ENCODE measurements at places on chromosomes 6 and 20. TPM values are rescaled to one million over a fixed set of nuclear protein-coding genes. Genes with fewer than 3 reads are reported as not detected.

DNA sequence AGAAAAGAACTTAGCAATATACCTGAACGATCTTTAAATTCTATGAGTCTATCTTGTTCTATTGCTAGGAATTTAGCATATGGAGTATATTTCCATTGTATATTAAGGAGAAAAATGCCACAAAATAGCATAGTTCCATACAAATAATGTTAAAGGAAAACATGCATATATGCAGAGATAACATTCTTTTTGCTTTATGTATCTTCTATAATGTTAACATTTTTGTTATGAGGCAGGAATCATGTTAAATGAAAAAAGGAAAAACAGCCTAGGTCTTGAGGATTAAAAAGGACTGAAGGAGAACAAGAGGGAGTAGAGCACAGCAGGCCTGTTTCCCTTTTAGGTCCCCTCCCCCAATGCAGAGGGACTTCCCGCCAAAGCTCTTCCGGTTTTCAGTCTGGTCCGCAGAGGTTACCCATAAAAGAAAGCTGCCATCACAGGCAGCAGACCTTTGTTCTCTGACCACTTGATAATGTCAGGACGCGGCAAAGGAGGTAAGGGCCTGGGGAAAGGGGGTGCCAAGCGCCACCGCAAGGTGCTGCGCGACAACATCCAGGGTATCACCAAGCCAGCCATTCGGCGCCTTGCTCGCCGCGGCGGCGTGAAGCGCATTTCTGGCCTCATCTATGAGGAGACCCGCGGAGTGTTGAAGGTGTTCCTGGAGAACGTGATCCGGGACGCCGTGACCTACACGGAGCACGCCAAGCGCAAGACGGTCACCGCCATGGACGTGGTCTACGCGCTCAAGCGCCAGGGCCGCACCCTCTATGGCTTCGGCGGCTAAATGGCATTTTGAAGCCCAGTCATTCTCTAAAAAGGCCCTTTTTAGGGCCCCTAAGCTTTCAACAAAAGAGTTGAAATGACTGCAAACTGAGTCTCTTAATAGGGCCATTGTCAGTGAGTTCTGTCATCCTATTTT lies 108.4 kb upstream of the PRSS16 start:
- peak; percentile 75 for ATAC-seq

- ATAC-seq: no peak
Observed at GRCh38 chr6:151001387-151002056, 136.0 kb downstream of the MTHFD1L start.

- ATAC-seq: no peak
Observed at GRCh38 chr6:129901910-129902309, 40.8 kb upstream of the TMEM244 start.

DNA sequence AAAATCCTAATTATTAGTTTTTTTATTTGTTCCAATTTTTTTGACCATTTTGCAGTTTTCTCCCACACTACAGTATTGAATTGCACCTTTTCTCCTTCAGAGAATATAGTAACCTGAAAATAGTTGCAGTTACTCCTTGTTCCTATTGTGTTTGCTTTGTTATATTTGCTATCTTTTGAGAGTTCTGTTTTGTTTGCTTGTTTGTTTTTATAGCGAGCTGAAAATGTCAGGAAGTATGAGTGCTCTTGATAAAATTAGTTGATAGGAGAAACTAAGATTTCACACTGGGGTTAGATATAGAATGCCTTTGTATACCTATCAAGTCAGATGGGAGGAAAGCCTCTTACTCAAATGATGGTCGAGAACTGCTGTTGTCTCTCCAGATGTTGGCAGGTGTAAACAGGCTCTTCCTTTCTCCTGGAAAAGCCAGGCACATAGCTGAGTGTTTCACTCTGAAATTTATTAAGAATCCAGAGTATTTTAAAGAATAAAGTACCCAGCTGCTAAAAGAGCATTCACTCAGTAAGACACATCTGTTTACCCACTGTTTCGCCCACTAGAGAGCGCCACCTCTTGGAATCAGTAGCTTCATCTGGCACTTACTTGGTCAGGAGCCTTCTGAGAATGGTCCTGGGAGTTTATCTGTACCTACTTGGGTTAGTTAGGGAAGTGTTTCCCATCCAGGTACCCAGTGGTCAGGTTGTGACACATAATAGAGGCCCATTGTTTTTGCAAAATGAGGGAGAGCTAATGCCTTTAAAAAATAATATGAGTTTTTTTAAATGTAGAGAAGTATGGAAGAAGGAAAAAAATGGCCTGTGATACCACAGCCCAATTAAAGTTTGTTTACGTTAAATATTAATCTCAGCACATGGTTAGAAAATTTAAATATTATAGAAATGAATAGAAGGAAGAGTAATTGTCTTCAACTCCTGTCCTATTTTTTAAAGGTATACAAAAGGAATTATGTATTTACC lies 11.2 kb downstream of the NT5DC1 start:
- no peak for ATAC-seq

DNA sequence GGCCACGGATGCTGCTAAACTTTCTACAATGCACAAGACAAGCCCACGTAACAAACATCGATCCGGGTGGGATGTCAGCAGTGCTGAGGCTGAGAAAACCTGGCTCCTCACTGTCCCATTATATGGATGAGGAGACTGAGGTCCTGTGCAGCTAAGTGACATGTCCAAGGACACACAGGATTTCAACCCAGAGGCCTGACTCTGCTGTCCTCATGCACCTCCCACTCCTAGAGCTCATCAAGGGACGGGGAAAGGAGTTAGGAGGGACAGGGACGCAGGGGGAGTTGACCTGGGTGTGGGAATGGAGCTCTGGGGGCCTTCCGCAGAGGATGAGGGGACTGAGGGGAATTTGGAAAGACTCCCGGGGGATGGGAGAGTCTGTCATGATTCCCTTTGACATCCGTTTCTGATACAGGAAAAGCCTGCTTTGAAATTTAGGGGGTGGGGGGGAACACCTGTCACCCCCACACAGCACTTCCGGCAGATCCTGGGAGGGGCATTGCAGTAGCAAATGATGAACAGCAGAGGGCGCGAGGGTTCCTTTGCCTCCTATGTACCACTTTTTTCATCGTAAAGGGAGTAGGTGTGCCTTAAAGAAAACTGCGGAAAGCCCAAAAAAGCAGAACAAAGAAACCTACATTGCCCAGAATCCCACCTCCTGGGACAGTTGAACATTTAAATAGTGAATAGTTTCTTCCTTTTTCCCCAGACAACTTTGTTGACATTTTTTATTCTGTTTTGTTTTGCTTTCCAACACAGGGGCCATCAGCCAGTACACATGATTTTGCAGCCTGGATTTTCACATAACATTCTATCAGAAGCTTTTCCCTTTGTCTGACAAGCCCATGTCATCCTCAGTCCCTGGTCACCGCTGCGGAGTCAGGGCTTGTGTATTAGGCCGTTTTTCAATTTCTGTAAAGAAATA lies 48.6 kb downstream of the SLC2A10 start:
- ATAC-seq: peak; percentile 55

TBXT gene
- total RNA-seq: not detected

GRIK2 gene
- total RNA-seq: 0.85 TPM

NFYA gene
- total RNA-seq: 12.4 TPM

ECT2L gene
- not detected for total RNA-seq

C6orf52 gene
- total RNA-seq: not detected

SIRPB1 gene
- 3.4 TPM for total RNA-seq

RGS17 gene
- 0.27 TPM for total RNA-seq

Measured in gastroesophageal sphincter (tissue), 4 donors.